ENCODE measurements at places on chromosomes 3 and 15.
A peak's percentile ranks its signal among the peaks of the same experiment; 100 is the strongest.

DNA sequence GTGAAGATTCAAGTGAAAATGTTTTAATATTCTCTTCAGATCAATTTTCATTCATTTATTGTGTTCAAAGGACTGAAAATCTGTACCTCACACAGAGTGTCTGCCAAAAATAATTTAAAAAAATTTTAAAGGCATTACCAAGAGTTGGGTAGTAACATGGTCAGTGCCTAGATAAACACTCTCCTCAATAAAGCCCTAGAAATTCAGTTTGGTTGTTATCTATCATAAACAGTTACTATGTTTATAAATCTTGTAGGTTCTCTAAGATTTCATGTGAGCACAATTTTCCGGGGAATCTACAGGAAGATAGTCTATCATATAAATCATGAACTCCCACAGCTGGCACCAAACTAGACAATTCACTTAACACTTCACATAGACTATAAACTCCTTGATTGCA lies 128.6 kb downstream of the GSK3B start:
- no peak for DNase-seq

DNA sequence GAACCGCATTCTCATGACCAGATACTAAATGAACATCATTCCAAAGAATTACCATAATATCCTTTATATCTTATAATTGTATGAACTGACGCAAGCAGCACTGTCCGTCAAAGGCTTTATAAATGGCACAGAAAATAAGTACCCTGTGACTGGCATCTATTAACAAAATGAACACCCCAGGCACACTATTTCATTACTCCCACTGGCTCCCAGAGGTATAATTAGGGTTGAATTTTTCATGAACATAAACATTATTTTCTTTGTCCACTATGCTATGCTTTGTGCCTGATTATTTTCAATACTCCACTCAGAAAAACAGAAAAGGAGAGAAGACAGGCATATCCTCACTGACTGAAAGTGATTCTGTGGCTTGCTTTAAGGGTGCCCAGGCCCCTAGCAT lies 71.1 kb downstream of the LYZL4 start:
- no peak for DNase-seq

- no peak for DNase-seq
Observed at GRCh38 chr3:106529738-106530137, 660.9 kb upstream of the CBLB start.

DNA sequence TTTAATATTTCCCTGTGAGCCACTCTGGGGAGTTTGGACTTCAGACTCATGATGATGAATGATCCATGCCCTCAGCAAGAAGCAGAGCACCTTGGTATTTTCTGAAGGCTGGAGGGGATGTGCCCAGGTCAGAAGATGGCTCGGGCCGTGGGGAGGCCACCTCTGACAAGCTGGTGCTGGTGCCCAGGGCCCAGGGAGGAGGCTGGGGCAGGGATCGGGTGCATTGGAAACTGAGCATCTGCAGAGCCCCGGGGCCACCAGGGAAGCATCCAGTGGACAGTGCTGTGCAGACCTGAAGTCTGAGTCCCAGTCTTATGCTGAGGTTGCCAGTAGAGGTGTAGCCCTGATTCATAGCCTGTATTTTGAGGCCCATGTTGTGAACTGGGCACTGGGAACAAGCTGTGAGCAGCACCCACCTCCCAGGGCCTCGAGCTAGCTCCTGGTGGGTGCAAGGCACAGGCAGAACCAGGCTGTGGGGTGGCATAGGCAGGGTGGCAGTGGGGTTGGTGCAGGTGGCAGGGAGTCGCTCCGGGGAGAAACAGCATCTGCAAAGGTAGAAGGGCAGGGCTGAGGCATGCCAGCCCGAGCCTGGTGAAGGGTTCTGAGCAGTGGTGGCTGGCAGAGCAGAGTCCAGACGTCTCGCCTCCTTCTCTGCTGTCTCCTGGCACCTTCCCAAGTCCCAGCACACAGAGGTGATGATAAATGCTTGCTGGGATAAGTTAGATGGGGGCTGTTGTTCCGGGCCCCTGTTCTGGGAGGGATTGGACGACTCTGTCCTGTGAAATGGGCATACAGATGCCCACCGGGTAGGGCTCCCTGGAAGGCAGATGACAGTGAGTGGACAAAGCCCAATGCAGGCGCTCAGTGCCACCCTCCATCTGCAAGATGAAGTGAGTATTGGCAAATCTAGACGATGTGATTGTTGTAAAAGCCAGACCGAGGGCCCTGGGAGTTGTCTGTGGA lies 10.6 kb downstream of the DNAJB8 start:
- no peak for DNase-seq

DNA sequence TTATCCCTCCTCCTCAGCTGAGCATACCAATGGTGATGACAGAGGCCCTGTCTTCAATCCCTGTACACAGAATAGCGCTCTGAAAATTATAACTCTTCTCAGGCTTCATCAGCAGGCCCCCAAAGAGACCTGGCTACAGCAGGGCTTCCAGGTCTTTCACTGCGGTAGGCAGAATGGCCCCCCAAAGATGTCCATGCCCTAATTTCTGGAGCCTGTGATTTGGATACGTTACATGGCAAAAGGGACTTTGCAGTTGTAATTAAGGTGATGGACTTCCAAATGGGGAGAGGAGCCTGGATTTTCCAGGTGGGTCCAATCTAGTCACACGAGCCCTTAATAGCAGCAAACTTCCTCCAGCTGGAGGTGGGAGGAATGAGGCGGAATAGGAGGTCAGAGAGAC lies 221.8 kb upstream of the CTDSPL start:
- no peak for DNase-seq

DNA sequence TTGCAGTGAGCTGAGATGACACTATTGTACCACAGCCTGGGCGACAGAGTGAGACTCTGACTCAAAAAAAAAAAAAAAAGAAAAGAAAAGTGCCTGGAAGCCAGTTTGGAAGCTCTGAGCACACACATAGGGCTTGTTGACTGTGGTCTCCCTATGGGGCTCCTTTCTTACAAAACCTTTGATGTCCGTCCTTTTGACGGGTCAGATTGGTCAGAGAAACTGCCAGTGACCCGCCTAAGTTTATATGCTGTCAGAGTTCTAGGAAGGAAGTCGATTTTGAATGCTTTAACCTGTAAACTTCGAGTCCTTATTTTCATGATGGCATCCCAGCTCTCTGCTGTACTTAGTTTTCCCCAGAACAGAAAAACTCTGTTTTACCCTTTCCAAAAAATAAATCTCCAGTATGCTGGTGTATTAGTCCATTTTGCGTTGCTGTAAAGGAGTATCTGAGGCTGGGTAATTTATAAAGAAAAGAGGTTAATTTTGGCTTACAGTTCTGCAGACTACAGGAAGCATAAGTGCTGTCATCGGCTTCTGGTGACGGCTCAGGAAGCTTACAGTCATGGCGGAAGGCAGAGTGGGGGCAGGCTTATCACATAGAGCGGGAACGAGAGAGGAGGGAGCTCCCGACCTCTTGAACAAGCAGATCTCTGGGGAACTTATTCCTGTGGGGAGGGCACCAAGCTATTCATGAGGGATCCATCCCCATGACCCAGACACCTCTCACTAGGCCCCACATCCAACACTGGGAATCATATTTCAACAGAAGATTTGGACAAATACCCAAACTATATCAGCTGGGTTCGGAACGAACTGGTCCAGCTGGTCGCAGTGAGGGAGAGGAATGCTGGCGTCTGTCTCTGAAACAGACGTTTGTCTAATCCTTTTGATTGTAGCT lies 72.3 kb downstream of the LMLN start:
- DNase-seq: no peak

DNA sequence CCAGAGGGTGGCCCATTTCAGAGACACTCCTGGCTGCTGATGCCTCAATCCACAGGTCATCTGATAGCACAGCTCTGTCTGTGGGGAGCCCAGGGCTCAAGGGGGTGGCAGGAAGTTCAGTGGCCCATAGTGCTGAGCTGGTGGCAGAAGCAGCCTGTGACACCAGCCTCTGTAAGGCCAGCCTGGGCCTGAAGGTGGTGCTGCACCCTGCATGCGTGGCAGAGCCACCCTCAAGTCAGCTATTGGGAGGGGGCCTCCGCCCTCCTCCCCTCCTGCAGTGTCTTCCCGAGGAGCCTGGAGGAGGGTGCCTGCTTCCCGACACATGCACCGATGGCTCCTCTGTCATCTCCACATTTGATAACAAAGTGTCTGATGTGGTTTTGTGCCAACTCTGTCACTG lies 3.0 kb downstream of the PLA1A start:
- no peak for DNase-seq

DNA sequence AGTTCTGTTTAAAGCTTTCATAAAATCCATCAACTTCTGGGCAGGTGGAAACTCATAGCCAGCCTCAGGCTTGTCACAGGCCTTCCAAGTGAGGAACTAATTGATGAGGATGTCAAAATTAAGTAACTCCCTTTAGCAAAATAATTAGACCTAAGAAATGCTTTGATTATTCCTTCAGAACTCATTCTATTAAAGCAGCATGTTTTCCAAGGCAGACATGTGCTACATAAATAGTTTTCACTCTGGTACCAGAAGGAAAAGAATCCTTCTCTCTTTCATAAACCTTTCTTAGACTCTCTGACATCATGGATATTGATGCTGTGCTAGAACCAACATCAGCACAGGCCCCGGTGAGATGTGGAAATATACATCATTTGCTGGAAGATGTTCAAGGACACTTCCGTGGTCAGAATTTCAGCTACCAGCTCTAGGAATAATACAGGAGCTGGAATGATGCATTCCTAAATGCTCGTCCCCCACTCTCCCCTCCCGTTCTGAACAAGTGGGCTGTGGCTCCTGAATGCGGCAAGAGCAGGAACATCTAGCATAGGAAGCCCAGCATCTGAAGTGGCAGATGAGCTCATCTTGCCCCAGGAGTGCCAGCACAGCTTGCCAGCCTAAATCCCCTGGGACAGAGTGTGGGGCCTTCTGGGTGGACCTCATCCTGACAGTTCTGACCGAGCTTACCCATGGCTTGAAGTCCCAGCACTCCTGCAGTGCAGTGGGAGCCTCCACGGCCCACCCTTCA lies 82.4 kb downstream of the WWTR1 start:
- peak; percentile 68 for DNase-seq

DNA sequence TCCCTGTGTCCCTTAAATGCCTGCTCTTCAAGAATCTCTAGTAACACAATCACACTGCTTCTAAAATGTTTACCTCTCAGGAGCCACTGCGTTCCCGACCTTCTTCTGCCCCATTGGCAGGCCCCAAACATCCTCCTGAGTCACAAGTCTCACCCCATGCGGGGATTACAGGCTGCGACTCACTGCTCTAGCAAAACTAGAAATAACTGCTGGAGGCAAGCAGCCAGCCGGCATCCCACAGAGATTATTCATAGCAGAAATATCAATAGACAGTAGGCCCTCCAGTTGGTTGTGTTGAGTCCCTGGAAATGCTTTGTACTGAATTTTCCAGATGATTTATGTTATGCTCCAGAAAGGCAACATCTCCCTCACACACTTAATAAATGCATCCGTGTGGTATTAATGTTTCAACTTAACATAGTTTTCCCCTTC lies 64.8 kb downstream of the RFTN1 start:
- peak; percentile 83 for DNase-seq

DNA sequence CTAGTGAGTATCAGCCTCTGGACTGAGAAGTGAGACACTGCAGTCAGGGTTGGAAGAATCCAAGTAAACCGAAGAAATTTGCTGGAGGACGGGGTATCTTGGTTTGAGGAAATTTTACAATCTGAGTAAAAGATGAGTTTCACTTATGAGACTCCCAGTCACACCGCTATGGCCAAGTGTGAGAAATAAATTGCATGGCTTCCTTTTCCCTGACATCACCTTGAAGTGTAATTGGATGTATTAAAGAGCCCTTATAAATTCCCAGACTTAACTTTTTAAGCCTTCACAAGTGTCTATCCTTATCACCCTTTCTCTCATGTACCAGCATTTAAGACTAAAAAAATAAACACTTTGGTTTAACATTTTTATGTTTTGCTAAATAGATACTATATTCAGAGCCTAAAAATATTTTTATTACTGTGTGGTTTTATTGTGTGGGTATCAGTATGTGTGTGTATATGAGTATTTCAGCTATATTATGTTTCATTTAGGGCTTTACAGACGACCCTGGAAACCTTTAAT lies 23.8 kb downstream of the USP3 start:
- DNase-seq: no peak

- DNase-seq: no peak
Observed at GRCh38 chr15:85785887-85786780, 8.6 kb downstream of the KLHL25 start.
